Stimulated activated CD8-positive, alpha-beta memory T cell treated with anti-CD3 and anti-CD28 coated beads, Interleukin-7, amount 100 ng/mL, for 1 hour (primary cell): ENCODE measurements at places on chromosomes 12 and 14.

- no peak for DNase-seq
Measured at GRCh38 chr12:46201284-46201789, 67.5 kb downstream of the SLC38A1 start.

DNA sequence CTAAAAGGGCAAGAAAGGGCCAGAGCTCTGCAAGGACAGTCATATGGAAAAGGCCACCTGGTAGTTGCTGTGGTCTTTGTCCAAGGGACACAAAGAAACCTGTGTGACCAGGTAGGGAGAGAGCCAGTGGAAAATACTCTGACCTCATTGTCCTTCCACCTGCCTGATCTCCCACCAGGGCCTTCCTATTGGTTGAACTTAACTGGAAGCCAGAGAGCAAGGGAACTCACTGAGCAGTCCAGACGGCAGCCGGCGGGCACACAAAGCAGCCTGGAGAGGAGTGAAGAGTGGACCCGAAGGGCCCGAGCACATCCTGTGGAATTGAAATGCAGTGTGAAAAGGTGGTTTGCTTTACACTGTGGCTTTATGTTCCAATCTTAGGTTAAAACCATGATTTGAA lies 120.7 kb downstream of the SLC25A21 start:
- DNase-seq = no peak

- DNase-seq = no peak
Measured at GRCh38 chr14:30559638-30560091, 707 bp downstream of the G2E3 start.

- peak; percentile 18 for DNase-seq
Measured at GRCh38 chr14:74401504-74402241, 24.3 kb downstream of the SYNDIG1L start.

- DNase-seq = no peak
Measured at GRCh38 chr12:47868552-47869031, 36.2 kb downstream of the VDR start.

DNA sequence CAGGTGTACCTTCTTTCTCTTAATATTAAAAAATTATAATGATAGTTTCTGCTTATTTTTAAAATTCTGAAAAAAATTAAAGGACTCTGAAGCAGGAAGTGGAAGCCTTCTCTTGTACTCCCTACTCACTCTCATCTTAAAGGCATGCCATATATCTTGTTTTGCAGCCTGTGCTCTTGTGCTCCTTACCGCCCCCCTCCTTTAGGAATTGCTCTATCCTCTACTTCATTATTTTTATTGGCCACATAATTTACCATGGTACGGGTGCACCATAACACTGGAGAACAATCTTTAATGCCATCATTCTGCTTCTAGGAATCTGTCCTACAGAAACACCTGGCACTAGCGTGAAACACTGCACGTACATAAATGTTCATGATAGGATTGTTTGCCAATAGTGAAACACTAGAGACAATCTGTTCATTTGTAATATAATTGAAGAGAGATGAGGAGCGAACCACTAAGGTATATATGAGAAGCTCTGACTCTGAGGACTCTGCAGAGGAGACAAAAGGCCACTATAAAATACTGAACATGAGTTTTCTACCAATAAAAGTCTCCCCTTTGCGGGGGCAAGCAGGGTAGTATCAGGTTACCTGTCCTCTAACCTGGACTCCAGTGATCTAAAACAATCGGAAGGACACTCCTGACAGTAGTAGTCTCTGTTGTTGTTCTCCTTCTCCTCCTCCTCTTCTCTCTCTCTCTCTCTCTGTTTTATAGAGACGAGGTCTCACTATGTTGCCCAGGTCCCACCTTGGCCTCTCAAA lies 6.3 kb upstream of the NYNRIN start:
- DNase-seq = no peak

GRCh38 chr14:32331206-32331605 lies 2.1 kb downstream of the AKAP6 start:
- DNase-seq = no peak

- peak; percentile 5 for DNase-seq
Measured at GRCh38 chr14:32075672-32076277, 1.3 kb upstream of the ARHGAP5 start.

- no peak for DNase-seq
Measured at GRCh38 chr12:109656743-109657142, 56.9 kb upstream of the FAM222A start.

GRCh38 chr12:68166317-68166831 lies 6.8 kb upstream of the IFNG start:
- no peak for DNase-seq

GRCh38 chr12:125463386-125463785 lies 398.2 kb downstream of the AACS start:
- DNase-seq = no peak

- DNase-seq = no peak
Measured at GRCh38 chr14:72408020-72408419, 475.8 kb downstream of the RGS6 start.

- DNase-seq = peak; percentile 38
Measured at GRCh38 chr12:4107436-4107878, 166.1 kb upstream of the CCND2 start.

GRCh38 chr14:74975059-74975810 lies 19.8 kb upstream of the PGF start:
- no peak for DNase-seq

- DNase-seq = no peak
Measured at GRCh38 chr14:48435221-48435620, 759.8 kb upstream of the MDGA2 start.

DNA sequence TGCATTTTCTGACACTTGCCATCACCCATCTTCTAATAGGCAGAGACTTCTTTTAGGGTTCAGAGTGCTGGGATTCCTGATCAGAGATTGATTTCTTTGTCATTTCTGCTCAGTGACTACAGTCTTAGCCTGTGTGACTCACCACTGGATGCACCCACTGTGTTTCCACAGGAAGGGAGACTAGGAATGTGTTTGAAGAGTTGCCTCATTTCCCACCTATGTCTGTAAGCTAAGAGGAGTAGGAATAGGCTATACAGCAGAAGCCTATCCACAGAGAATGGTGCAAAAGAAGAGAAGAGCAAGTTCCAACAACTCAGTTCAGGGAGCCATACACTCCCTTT lies 60.2 kb upstream of the ACTN1 start:
- no peak for DNase-seq

DNA sequence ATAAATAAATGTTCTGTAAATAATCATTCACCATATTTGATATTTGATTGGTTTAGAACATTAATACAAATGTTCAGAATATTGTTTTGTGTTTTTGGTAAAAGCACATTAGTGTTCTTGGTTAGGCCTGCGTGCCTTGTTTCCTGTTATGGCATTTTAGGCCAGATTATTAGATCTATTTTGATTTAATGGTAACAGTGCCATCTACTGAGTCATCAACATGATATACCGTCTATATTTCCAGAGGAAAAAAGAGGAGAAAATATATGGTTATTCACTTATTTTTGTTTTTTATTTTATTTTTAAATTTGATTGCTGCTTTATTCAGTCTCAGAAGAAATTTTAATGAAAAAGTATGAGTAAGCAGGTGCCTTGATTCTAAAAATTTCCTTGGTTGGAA lies 60.3 kb downstream of the GPHN start:
- DNase-seq = no peak

GRCh38 chr12:83102499-83102898 lies 415.8 kb downstream of the TMTC2 start:
- no peak for DNase-seq

- no peak for DNase-seq
Measured at GRCh38 chr12:123659996-123660727, 10.8 kb upstream of the TCTN2 start.

DNA sequence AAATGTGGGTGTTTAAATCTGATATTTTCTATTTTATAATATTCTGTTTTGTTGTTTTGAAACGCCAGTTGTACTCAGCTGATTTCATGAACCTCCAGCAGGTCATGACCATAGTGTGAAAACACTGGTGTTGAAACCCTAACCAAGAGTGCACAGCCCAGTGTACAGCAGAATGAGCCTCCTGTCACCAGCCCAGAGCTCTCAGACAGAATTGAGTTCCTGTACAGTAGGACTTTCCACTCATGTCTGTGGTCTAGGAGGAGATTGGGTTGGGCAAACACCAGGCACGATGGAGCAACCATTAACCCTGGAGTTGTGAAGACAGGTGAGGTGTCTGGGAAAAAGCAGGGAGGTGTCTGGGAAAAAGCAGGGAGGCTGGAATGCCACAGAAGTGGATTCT lies 908.8 kb downstream of the VRK1 start:
- DNase-seq = no peak

GRCh38 chr12:20549108-20549719 lies 145.9 kb upstream of the SLCO1C1 start:
- DNase-seq = no peak

GRCh38 chr14:86938320-86938719 lies 1054.7 kb downstream of the GALC start:
- no peak for DNase-seq

GRCh38 chr14:92759679-92760523 lies 11.5 kb upstream of the LGMN start:
- DNase-seq = no peak

- DNase-seq = no peak
Measured at GRCh38 chr12:26112703-26113147, 12.1 kb downstream of the BHLHE41 start.

GRCh38 chr14:22539831-22540230 lies 49.2 kb downstream of the DAD1 start:
- no peak for DNase-seq

DNA sequence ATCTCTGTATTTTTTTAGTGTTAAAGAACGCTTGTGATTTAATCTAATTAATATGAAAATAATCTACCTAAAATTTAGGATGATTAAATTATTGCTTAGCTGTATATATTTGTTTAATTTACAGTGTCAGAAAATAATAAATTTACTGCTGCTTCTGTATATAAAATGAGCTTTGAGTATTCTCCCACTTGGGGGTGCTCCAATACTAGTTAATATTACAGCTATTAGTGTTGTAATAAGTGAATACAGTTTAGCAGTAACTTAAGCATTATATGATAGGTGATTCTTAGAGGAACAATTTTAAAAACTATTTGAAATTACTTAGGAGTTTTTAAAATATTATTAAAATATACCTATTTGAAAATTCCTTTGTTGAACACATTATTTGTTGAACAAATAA lies 62.2 kb downstream of the PAPOLA start:
- no peak for DNase-seq

- no peak for DNase-seq
Measured at GRCh38 chr14:94617366-94617941, 5.3 kb downstream of the SERPINA3 start.

DNA sequence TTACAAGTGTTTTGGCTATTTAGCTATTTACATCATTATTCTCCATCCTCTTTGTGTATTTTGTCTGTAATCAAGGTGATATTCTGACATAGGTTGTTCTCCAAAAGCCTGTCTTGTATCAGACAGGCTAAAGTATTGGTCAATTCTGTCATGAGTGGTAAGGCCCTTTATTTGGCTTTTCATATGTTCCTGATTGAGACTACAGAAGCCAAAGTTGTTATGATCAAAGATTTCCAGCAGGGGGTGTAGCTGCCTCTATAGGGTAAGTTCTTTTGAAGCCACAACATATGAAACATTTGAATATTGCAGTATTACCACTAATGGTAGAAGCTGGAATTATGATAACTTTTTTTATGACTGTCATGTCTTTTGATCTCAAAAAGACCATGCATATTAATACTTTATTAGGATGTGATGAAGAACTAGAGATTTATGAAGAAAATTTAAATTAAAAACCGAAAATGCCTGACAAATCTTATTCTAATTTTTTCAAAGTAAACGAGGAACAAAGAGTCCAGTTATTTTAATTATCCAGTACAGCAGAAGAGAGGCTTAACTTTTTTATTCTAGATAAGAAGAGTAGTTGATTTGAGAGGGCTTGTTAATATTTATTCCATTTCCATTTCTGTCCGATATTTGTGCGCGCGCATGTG lies 3.4 kb upstream of the ARHGAP5 start:
- DNase-seq = no peak

DNA sequence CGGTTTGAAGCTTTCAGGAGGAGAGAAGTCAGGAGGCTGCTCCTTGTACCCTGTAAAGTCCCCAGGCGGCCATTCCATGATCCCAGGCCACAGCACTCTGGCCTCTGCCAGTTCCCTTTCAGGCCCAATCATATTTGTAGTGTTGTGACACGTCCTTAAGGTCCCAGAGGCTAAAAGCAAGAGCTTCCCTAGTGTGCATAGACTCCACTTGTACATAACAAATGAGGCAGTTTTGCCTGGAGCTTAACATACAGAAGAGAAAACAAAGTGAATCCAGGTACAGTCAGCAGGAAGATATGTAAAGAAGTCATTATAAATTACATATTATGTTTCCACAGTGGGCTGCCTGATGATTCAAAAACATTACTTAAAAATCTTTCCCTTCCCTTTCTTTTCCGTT lies 81.1 kb upstream of the RPH3A start:
- DNase-seq = no peak

- DNase-seq = no peak
Measured at GRCh38 chr14:31541702-31542101, 19.5 kb upstream of the NUBPL start.

DNA sequence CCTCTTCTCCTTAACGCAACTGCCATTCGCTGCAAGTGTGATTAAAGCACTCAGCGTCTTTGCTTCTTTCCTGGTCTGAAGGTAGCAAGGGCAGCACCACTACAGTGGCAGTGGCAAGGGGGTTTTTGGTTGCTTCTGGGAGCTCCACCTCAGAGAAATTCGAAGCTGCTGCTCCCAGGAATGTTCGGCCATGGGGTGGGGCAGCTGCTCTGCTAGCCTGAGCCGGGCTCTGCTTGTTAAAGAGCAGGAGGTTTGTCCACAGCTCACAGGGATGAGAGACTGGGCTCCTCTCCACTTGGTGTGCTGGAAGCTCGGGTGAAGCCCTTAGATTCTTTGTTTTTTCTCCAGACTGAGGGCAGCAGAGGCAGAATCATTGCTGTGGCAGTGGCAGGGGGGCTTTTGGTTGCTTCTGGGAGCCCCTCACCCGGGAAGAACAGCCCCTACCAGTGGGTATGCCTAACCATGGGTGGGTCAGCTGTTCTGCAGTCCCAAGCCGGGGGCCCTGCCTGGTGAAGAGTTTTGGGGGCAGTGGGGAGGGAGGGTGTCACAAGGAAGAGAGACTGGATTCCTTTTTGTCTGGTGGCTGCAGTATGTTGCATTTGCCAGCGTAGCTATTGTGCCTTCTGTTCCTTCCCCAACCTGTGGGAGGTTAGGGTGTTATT lies 340.2 kb downstream of the AEBP2 start:
- DNase-seq = no peak

GRCh38 chr12:80193865-80194264 lies 94.5 kb downstream of the OTOGL start:
- no peak for DNase-seq

DNA sequence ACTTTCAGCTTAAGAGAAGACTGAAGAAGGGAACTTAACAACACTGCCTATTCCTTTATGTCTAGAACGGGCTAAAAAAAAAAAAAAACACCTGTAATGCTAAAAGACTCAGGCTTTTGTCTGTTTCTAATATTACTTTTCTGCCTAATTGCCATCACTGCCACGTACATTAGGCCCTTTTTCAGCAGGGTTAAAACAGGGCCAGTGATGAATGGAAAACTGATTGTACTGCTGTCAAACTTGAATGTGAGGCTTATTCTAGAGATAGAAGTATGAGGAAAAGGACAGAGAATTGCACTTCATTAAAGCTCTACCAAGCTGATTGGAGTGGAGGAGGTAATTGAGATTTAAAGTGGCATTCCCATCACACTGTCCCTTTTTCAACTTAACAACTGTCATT lies 535.8 kb downstream of the PRKD1 start:
- DNase-seq = no peak
